ENCODE measurements at places on chromosomes 5 and 9. TPM values are rescaled to one million over a fixed set of nuclear protein-coding genes. Genes with fewer than 3 reads are reported as not detected.

The SLC36A2 gene
- total RNA-seq, result not detected

The NTNG2 gene
- total RNA-seq, result 6.1 TPM

The ZNF169 gene
- total RNA-seq, result 20.2 TPM

The ANKRD18B gene
- total RNA-seq, result not detected

The SLC45A2 gene
- 0.76 TPM for total RNA-seq

The LRRC14B gene
- not detected for total RNA-seq

The GARIN3 gene
- not detected for total RNA-seq
